IMR-90 (cell line): ENCODE measurements at places on chromosomes 2 and 18.

DNA sequence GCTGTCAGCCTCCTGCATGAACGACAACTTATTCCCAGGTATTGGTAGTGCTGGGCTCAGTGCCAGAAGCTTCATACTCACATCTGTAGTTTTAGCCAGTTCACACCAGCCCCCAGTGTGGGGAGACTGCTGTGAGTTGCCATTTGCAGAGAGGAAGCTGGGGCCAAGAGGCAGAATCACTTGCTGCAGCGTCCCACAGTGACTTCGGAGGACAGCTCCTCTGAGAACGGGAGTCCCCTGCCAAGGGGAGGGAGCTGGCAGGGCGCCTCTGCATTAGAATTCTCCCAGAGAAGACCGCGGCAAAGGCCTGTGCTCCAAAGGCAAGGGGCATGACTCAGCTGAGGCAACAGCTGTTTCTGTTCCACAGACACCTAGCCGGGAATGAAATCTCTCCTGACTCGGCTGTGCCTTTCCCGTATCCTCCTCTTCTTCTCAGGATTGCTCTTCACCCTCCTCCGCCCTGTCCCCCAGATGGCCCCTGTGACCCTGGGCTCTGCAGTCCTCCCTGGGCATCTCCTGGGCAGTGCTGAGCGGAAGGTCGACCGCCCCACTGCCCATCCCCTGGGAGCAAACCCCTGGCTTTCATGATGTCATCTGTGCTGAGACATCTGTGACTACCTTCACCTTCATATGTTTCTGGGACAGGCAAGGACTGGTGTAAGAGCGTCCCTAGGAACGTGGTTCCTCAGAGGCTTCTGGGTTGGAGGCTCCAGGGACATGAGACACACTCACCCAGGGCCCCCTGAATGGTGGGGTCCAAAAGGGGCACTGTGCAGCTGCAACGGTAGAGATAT is 18.0 kb downstream of the MAL start:
- peak; percentile 90 for DNase-seq

- no peak for DNase-seq
Observed at GRCh38 chr18:13294309-13294708, 75.7 kb downstream of the LDLRAD4 start.

DNA sequence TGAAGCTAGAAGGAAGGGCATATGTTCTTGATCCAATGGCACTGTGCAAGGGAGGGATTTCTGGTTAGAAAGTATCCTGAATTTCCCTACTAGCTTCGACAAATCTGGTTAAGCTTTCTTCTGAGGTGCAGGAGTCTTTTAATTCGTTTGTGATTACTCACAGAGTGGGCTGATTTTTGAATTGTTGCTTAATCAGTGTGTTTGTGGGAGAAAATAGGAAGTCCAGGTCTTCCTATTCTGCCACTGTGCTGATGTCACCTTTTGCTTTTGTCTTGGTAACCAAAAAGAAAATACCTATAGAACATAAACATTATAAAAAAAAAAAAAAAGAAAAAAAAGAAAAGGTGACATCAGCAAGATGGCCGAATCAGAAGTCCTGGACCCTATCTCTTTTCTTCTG is 1008.6 kb downstream of the TSN start:
- no peak for DNase-seq

DNA sequence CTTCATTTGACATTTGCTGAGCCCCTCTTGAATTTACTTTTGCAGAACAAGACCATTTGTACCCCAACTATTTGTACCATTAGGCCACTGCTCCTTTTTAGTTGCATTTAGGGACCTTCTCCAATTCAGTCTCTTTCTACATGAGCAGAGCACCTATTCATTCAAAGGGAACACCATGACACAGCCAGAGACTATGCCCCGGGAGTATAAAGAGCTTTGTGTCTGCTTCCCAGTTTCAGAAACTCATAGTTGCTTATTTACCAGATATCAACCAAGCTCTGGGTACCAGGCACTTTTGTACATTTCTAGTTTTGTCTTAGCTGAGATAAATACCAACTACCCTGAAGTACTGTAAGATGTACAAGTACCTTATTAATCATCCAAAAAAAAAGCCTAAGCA is 269.1 kb upstream of the SIX3 start:
- no peak for DNase-seq

GRCh38 chr2:148813603-148814065 is 61.4 kb upstream of the KIF5C start:
- DNase-seq = no peak

DNA sequence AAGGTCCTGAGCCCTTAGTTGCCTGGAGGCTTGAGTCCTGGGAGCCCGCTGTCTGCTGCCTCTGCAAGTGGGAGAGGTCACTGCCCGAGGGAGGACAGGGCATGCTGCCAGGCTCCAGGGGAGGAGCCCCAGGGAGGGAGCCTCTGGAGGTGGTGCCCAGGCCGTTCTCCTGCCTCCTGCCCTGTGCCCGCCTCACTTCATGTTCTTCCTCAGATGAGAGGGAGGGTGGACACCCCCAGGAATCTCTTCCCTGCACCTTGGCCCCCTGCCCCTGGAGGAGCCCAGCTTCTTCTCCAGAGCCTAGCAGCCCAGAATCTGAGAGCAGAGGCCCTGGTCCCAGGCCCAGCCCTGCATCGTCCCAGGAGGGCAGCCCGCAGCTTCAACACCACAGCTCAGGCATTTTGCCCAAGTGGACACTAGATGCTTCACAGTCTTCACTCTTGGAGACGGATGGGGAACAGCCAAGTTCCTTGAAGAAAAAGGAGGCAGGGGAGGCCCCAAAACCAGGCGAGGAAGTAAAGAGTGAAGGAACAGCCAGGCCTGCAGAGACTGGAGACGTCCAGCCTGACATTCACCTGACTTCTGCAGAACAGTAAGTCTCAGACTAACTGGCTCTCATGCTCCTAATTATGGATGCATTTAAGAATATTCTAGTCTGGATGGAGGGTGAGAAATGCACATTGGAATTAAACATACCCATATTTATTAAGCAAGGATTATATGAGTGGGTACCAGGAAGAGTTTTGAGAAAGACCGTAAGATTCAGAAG is 12.1 kb downstream of the PSD4 start:
- no peak for DNase-seq

DNA sequence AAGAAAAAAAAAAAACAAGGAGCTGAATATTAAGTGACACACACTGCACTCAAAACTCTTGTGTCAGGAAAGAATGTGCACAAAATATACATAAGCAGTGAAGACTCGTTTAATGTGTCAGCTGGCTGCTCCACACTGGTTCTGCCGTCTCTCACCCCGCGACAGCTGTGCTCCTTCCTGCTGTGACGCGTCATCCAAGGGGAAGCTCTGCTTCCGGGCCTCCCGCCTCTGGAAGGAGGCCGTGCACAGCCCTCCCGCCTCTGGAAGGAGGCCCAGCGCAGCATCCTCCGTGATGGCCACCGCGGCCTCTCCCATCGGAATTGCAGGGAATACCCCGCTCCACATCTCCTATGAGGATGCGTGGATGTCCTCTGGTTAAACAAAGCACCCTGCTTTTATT is 151.0 kb downstream of the HDAC4 start:
- peak; percentile 93 for DNase-seq

DNA sequence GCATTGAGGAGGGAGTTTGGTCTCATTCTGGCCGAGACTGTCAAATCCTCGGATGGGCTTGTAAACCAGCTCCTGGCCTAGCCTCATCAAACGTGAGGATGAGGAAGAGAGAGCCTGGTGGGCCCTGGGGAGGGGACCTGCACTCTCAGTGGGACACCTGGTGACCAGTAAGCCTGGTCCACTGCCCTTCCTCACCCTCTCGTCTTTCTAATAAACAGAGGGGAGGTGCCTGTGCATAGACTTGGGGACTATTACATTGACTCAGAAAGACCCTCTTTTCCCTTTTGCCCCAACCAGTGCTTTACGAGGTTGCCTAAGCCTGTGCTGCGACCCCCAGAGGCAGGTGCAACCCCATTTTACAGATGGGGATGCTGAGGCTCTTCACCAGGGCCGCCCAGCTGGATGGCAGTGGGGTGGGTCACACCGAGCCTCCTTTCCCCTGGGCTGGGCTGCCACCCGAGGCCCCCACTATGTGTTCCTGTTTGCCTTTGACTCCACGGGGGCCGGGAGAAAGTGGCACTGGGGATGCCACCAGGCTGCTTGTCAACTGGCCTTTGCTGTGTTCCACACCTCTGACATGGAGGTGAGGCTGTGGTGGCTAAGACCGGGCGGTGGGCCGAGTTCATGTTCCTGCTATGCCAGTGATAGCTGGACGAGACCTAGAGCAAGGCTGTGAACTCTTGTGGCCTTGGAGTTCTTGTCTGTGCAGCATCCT is 85.9 kb downstream of the GLI2 start:
- no peak for DNase-seq

- DNase-seq = no peak
Observed at GRCh38 chr18:48024881-48025660, 94.6 kb upstream of the SMAD2 start.

GRCh38 chr2:137930146-137930545 is 34.1 kb upstream of the HNMT start:
- no peak for DNase-seq

DNA sequence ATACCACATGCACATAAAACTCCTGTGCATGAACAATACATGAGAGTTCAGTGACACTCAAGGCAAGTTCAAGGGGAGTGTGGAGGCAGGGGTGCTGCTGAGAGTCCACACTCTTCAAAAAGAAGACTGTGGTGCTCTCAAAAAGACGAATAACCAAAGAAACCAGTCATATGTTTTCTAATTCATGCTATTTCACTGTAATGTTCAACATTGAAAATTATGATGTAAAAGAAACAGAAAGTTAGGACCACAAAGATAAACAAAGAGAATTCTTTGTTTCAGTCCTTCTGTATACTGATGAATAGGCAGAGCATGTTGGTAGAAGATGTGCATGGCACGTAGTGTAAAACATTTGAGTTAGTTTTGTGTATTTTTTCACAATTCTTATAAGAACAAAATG is 864.2 kb upstream of the LRATD1 start:
- no peak for DNase-seq

DNA sequence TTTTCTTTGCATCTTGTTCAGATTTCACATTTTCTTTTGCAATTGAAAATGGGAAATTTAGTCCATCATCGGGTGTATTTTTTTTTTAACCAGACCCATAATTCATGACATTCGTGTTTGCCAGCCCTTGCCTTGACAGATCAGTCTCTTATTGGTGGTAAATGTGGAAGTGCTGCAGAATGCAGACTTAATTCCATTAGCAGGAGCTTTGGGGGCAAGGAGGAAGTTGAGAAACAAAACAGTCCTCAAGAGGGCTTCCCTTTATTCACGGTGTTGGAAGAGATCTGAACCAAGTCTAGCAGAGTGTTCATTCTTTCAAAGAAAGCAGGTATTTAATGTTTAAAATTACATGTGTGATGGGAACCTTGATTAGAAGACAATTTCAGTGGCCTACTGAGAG is 16.6 kb upstream of the RPE start:
- no peak for DNase-seq

DNA sequence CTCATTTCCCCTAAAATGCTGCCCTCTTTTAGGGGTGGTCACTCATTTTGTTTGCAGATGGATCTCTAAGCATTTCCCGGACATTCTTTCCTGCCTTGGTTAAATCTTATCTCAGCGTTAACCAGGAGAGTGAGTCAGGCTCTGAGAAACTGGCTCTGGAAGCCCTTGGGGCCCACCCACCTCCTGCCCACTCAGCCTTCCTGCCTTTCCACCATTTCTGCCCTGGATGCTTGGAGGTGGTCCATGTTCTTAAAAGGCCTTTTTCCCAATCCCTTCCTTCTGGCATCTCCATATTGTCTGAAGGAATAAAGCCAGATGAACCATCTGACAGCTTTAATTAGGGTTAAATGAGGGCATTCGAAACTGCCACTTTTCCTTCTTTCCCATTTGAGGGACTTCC is 9.5 kb downstream of the HK2 start:
- DNase-seq = peak; percentile 86

GRCh38 chr2:232365621-232366321 is 12.8 kb upstream of the ALPP start:
- peak; percentile 21 for DNase-seq

- DNase-seq = peak; percentile 69
Observed at GRCh38 chr2:223003191-223003590, 48.8 kb upstream of the KCNE4 start.

GRCh38 chr2:28137221-28137620 is 246.7 kb downstream of the BABAM2 start:
- DNase-seq = peak; percentile 86

- DNase-seq = peak; percentile 58
Observed at GRCh38 chr2:178306352-178307073, 112.2 kb downstream of the OSBPL6 start.

DNA sequence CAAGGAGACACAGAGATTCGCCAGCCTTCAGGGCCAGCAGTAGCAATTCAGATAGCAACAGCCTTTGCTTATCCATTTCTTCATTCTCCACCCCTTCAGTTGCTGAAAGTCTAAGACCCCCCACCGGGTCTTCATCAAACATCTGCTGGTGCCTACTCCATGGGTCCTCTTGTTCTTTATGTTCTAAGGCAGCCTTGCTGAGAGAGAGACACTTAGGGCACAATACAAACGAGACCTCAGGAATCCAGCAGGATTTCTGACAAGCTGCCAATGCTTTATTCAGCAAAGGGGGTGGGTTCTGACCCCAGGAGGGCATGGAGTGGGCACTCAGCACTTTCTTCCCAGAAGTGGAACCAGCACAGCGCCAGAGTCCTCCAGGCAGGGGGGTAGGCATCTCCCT is 36.2 kb upstream of the CNGA3 start:
- DNase-seq = no peak

DNA sequence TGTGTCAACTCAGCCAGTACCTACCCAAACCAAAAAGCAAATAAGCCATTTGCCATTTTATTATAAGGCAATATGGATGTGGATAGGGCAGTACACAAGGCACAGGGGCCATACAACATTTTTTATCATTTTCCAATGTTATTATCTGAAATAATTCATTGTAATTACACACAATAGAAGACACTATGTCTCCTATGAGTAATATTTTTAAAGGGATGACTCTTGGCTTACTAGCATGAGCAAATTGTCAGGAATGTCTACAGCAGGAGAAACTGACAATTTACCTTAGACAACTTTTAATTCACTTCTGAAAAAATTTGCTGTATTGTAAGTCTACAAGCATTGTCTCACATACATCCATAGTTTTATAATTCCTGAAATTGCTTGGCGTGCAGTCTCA is 1193.9 kb upstream of the CELF4 start:
- DNase-seq = no peak

DNA sequence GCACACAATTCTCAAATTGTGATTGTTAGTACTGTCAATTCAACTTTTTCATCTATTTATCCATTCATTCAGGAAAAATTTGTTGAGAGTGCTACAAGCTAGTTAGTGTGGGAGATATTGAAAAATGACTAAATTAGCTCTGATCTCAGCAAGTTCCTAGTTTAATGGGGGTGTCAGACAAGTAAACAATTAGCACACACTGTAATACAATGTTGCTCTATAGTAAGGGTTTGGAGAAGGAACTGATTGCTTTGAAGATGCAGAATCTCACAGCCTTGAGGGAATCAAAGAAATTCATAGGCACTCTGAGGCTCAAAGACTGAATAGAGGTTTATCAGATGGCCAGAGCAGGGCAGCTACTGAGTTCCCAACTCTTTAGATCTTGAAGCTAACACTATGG is 6.8 kb upstream of the CCNYL1 start:
- no peak for DNase-seq

GRCh38 chr2:240585681-240586197 is 795 bp upstream of the CAPN10 start:
- no peak for DNase-seq
